ENCODE measurements at places on chromosomes 16 and 17. TPM values are rescaled to one million over a fixed set of nuclear protein-coding genes. Genes with fewer than 3 reads are reported as not detected.

GRCh38 chr17:50396261-50397110 lies 837 bp downstream of the LRRC59 start:
- peaks cover 27% of the 10 kb centered on the region for H3K4me1 ChIP-seq
- peak overlapping the region; percentile 85 for H3K27ac ChIP-seq
- H3K36me3 ChIP-seq: peaks cover 38% of the 10 kb centered on the region
- peaks cover 3% of the 10 kb centered on the region for H3K27me3 ChIP-seq
- peak overlapping the region; percentile 73 for H3K4me3 ChIP-seq

- H3K36me3 ChIP-seq: no peaks in the 10 kb centered on the region
- H3K27me3 ChIP-seq: no peaks in the 10 kb centered on the region
- H3K4me1 ChIP-seq: no peaks in the 10 kb centered on the region
- H3K4me3 ChIP-seq: no peak within 1 kb of the TSS
- H3K27ac ChIP-seq: no peak within 1 kb of the TSS
Measured at GRCh38 chr16:24255456-24256371, at the start of gene CACNG3. Gene CACNG3 (plus strand): TSS chr16:24256335. CDS start chr16:24256755, 420 bp downstream.

DNA sequence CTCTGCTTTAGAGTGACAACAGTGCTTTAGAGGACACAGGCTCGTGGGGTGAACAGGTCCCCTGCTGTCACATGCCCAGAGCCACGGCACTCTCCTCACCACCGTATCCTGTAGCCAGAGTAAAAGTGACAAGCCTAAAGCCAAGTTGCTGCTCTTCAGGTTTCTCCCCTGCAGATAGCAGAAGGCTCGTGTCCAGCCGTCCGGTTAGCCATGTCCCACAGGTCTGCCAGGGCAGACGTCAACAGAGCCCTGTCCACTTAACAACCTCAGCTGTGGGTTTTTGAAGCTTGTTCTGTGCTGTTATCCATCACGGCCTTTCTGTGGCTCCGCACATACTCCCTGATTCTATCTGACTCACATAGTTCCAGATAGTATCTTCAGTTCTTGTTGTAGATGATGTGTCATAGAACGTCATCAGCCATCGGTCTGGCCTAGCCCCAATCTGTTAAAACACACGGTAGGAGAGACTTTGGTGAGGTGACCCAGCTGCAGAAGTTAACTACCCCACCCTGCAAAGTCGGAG lies 100.7 kb downstream of the SOCS1 start:
- H3K36me3 ChIP-seq: no peaks in the 10 kb centered on the region
- H3K4me3 ChIP-seq: no peak overlapping the region
- no peaks in the 10 kb centered on the region for H3K27me3 ChIP-seq
- peaks cover 19% of the 10 kb centered on the region for H3K4me1 ChIP-seq
- no peak overlapping the region for H3K27ac ChIP-seq

DNA sequence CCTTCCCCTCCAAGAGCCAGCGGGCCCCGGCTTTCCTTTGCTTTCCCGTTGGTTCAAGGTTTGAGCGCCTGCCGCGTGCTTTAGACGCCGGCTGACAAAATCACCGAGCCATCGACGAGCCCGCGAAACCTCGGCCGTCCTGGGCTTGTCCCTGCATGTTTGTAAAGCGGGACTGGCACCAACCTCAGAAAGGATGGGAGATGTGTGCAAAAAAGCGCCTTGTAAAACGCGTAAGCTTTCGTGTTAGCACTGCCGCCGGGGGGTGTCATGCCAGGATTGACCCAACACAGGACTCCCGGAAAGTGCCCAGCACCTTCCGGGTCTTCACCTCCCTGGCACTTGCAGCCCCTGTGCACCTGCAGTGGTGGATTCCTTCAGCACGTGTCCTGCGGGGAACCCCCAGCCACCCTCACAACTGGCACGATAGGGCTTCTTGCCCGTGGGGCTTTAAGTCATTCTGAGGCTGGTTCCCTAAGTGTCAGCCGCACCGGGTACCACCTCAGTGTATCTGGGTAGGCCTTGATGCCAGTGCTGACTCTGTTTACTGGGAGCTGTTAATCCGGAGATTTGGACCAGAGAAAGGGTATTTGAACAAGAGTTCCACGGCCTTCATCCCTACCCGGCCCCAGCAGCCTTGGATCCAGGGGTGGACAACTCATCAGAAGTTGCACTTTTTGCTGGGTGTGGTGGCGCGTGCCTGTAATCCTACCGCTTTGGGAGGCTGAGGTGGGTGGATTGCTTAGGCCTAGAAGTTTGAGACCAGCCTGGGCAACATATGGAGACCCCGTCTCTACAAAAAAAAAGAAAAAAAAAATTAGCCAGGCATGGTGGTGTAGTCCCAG lies 817 bp downstream of the NDUFAF8 start:
- no peaks in the 10 kb centered on the region for H3K27me3 ChIP-seq
- H3K4me1 ChIP-seq: peaks cover 36% of the 10 kb centered on the region
- no peak for DNase-seq
- peak overlapping the region; percentile 81 for H3K27ac ChIP-seq
- peak overlapping the region; percentile 98 for H3K4me3 ChIP-seq

- no peak for DNase-seq
- H3K4me3 ChIP-seq: no peak overlapping the region
- H3K27ac ChIP-seq: no peak overlapping the region
- H3K36me3 ChIP-seq: no peaks in the 10 kb centered on the region
- H3K4me1 ChIP-seq: no peaks in the 10 kb centered on the region
Measured at GRCh38 chr16:82660075-82660645, 33.4 kb downstream of the CDH13 start.

GRCh38 chr16:30183233-30184095 lies at the start of gene CORO1A:
Gene CORO1A (plus strand): TSS chr16:30183602. CDS start chr16:30185210, 1,608 bp downstream.
- H3K36me3 ChIP-seq: no peaks in the 10 kb centered on the region
- peak within 1 kb of the TSS; percentile 81 for H3K4me3 ChIP-seq
- H3K4me1 ChIP-seq: peaks cover 58% of the 10 kb centered on the region

GRCh38 chr16:89460556-89460955 lies 29.8 kb downstream of the ANKRD11 start:
- H3K4me3 ChIP-seq: no peak overlapping the region
- no peak overlapping the region for H3K27ac ChIP-seq
- H3K36me3 ChIP-seq: peaks cover 6% of the 10 kb centered on the region
- H3K4me1 ChIP-seq: peaks cover 81% of the 10 kb centered on the region

DNA sequence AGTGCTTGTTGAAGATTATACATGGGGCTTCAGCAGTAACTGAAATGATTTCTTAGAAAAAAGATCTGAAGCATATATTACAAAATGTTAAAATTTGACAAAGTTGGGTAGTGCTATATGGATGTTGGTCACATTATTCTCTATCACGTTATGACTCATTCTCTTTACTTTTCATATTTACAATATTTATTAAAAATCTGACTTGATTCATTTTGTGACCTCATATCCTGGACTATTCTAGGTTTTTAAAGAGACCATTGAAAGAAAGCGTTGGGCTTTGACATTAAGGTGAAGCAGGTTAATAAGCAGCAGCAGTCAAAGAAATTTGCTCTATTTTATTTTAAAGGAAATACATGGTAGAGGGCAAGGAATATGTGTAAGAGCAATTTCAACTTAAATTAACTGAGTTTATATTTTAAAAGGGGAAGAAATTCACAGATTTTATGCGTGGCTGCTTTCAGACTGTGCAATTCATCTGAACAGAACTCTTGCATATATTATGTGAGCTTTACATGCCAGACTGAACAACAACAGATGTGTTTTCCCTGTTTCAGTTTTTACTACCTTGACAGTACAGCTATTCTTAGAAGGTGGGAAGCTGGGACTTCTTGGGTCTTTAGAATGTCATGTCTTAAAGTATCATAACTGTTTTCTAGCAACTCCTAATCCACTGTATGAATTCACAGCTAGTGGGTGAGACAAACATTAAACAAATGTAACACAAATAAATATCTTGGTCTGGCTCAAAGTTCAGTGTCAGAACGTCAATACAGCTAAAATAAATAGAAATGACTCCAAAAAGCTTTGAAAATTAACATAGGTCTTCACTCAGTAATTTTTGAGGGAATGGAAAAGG lies 10.4 kb upstream of the FAM20A start:
- peak overlapping the region; percentile 36 for H3K27ac ChIP-seq
- no peaks in the 10 kb centered on the region for H3K36me3 ChIP-seq
- no peaks in the 10 kb centered on the region for H3K27me3 ChIP-seq
- H3K4me1 ChIP-seq: peaks cover 43% of the 10 kb centered on the region
- peak; percentile 52 for DNase-seq

GRCh38 chr16:85491058-85491771 lies 121.9 kb upstream of the GSE1 start:
- peak overlapping the region; percentile 61 for H3K4me3 ChIP-seq
- H3K36me3 ChIP-seq: no peaks in the 10 kb centered on the region
- peaks cover 32% of the 10 kb centered on the region for H3K4me1 ChIP-seq
- no peaks in the 10 kb centered on the region for H3K27me3 ChIP-seq
- no peak overlapping the region for H3K27ac ChIP-seq

DNA sequence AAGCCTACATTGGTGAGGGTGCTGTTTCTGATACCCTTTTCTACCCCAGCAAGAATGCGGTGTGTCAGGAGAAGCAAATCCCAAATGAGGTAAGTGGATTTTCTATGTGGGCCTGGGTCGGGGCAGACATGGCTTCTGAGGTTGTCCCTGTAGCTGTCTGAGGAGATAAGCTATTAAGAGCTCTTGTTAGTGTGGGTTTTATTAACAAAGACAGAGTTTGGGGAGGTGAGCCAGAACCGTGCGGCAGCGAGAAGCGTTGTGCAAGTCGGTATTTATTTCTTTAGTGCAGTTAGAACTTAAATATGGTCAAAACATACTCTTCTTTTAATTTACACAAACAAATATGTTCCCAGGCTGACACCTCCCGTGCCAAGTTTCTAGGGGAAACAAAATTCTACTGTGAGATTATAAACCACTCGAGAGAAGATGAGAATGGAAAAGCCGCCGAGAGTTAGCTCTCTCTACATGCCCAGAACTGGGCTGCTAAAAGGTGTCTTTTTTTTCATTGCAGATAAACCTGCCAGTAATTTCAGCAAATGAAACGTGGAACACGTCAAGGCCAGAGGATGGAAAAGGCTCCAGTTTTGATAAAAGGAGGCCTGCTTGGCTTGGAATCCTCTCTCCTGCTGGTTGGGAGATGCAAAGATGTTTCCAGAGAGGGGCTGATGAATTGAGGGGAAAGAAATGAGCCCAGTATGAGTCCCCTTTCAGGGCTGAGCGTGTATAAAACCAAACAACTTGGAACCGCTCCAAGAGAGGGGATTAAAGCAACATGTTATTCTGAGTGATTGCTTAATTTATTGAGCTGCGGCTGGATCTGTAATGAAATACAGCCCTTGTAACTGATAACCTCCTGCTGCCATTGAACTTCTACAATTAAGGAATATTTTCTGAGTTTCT lies 254.6 kb downstream of the MRTFB start:
- no peak overlapping the region for H3K27ac ChIP-seq
- H3K4me1 ChIP-seq: peaks cover 18% of the 10 kb centered on the region
- no peak overlapping the region for H3K4me3 ChIP-seq
- H3K27me3 ChIP-seq: no peaks in the 10 kb centered on the region
- DNase-seq: no peak

The KRTAP4-6 gene
- not detected for total RNA-seq

All from HepG2 (cell line).